ENCODE measurements at places on chromosomes 1 and 21. TPM values are rescaled to one million over a fixed set of nuclear protein-coding genes. Genes with fewer than 3 reads are reported as not detected.
A peak's percentile ranks its signal among the peaks of the same experiment; 100 is the strongest.

Gene GLRX2
- 7.7 TPM for total RNA-seq

DNA sequence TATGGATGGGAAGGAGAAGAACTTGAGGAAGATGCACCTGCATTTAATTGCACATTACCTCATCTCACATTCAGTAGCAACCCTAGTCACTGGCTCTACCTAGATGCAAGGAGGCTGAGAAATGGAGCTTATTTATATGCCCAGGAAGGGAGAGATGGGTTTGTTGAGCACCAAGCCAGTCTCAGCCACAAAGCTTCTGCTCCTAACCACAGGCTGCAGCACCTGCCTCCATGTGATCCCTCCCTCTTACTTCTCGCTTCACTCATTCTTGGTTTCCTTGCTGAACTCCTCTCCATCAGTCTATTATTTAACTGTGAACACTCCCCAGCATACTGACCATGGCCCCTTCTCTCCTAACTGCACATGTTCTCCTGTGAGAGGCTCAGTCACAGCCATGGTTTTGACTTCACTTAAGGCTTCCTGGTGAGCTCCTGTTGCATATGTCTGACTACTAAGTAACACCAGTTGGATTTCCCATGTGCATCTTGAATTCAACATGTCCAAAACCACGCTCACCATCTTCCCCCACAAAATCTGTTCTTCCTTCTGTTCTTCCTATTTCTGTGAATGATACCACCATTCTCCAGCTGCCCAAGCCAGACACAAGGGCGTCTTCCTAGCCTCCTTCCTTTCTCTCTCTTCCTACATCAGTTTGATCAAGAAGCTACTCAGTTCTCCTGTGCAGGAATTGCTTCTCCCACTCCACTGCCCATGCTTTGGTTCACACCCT is 139.8 kb downstream of the AK5 start:
- DNase-seq = no peak

DNA sequence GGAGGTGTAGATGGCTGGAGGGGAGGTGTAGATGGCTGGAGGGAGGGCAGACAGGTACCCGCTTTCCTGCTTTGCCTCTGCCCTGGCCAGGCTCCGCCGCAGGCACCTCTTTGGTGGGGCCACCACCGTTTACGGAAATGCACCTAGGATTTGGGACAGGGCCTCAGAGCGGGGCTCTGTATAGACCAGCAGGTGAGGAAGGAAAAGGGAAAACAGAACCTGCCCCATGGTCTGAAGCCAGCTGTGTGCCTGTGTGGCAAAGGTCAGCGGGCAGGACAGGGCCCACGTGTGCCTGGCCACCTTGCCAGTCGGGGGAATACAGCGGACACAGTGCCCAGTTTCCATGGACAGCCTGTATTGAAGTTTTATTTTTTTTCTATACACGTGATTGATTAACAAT is 12.1 kb upstream of the PTTG1IP start:
- no peak for DNase-seq

DNA sequence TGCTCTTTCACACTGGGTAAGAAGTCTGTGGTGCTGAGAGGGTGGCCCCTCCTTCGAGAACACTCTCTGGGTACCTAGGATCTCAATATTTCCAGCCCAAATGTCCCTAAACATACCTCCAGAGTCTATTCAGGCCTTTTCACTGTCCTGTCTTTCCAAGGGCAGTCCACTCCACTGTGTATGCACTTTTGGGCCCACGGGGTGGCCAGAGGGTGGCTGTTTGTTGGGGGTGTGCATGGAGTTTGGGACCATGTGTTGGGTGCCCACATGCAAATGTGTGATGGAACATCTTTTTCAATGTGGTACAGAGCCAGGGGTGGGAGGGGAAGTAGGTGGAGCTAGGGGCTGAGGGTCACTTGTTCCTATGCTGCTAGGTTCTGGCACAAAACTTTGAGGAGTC is 87.5 kb downstream of the FAM78B start:
- DNase-seq = no peak

DNA sequence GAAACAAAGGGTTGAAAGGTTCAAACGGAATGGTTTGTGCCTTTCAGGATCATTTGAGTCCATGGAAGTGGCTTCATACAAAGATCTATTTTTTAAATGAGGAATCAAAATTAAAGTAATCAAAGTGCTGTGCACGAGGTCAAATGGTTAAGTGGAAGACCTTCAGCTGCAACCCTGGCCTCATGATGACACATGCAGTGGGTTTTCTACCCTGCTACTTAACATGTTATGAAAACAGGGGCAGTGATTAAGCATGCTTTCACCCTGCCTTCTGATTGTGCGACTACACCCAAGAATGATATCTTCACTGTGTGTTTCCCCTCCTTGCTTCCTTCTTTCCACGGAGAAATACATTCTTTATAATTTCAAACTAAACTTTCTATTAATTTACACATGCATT is 604.2 kb downstream of the LRRIQ3 start:
- DNase-seq = no peak

DNA sequence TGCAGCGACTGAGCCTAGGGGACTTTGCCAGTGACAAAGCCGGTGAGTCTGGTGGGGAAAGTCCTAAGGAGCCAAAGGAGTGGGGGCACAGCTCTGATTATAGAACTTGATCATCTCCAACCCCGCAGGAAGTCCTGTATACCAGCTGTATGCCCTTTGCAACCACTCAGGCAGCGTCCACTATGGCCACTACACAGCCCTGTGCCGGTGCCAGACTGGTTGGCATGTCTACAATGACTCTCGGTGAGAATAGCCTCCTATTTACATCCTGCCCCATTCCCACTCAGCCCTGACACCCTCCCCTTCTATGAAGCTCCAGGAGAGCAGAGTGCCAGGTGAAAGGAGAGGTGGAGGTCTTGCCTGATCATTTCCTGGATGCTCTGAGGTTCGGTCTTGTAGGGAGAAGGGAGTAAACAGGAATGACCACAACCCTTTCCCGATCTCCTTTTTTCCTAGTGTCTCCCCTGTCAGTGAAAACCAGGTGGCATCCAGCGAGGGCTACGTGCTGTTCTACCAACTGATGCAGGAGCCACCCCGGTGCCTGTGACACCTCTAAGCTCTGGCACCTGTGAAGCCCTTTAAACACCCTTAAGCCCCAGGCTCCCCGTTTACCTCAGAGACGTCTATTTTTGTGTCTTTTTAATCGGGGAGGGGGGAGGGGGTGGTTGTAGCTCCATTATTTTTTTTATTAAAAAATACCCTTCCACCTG is 1.2 kb upstream of the PPOX start:
- DNase-seq = peak; percentile 9

- no peak for DNase-seq
Observed at GRCh38 chr21:24545807-24546361, 1061.4 kb downstream of the MRPL39 start.

GRCh38 chr21:25855576-25855975 is 120.8 kb downstream of the GABPA start:
- DNase-seq = no peak

- DNase-seq = no peak
Observed at GRCh38 chr1:5724847-5725246, 267.4 kb downstream of the NPHP4 start.

GRCh38 chr1:56934430-56935060 is 31.3 kb downstream of the C8B start:
- DNase-seq = no peak

- no peak for DNase-seq
Observed at GRCh38 chr1:206855859-206856258, 9.6 kb upstream of the IL20 start.

- DNase-seq = no peak
Observed at GRCh38 chr1:218617986-218618385, 272.9 kb downstream of the TGFB2 start.

DNA sequence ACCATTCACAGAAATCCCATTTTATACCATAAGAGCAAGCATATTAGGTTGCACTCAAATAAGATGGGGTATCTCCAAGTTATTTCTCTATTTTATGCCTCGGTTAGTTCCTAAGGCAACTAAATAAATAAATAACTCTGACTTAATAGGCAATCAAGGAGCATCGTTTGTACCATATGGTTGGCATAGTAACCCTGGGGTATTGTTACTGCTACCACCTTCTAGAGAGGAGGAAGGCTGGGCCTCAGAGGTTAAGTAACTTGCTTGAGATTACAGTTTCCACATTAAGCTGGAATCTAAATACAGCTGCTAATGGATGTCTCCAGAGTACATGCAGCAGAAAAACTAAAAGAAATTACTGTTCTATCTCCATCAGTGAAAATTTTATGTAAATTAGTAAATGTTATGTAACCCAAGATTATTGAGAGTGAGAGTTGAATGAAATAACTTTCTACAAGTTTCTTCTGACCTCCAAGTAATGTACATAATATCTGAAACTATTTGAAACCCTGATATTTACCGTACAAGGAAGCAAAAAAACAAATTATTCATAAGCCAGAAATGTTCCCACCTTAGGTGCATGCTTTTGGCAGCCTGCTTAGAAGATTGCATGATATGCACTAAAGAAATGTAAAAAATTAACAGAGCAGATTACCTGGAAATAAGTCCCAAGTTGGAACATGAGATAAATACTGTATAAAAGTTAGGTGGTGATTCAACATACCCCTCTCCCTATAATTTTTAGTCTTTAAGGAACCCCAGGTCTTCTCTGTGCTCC is 127.0 kb downstream of the CRB1 start:
- DNase-seq = peak; percentile 47

- no peak for DNase-seq
Observed at GRCh38 chr1:91450260-91450659, 45.6 kb upstream of the HFM1 start.

All from GM23338 (cell line).